ENCODE measurements at places on chromosomes 3 and 15.
A peak's percentile ranks its signal among the peaks of the same experiment; 100 is the strongest.

- DNase-seq = no peak
Observed at GRCh38 chr15:42502477-42502876, 7.0 kb downstream of the SNAP23 start.

- no peak for DNase-seq
Observed at GRCh38 chr15:90686435-90687218, 30.5 kb upstream of the BLM start.

- no peak for DNase-seq
Observed at GRCh38 chr3:146200461-146201220, 39.7 kb upstream of the PLOD2 start.

DNA sequence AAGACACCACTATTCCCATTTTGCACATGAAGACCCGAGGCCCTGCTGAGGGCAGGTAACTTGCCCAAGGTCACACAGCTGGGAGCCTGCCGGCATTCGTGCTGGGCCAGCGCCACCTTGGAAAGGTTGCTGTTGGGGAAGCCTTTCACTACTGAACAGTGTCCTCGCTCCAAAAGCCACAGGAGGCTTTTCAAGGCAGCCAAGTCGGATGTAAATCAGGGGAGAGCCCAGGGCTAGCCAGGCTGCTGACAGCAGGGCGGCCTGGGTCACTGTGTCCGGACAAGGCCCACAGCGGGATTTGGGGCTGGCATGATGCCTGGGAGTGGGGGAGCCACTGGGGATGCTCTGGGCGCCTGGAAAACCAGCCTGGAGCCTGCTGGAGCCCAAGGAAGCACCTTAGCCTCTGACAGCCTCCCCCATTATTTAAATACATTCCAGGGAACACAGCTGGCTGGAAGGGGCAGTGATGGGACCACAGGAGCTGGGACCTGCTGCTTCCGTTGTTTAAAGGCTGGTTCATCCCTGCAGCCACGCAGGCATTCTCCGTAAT lies 10.5 kb downstream of the SLC6A6 start:
- no peak for DNase-seq

GRCh38 chr3:120193554-120193953 lies 91.5 kb downstream of the GPR156 start:
- no peak for DNase-seq

- no peak for DNase-seq
Observed at GRCh38 chr15:63672369-63672768, 75.2 kb downstream of the FBXL22 start.

- DNase-seq = peak; percentile 83
Observed at GRCh38 chr3:157493627-157494550, 9.3 kb downstream of the VEPH1 start.

DNA sequence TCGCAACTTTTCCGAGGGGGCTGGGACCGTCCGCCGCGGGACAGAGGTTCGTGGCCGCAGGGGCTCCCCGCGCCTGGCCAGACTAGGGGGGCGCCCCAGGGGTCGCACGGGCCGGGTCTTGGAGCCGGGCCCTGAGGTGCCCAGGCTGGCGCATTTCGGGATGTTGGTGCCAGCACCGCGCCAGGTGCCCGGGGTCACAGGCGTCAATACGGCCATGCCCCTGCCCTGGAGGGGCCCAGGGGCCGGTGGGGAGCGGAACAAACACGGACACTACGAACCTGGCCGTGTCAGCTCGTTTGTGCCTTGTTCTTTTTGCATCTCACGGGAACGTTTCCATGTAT lies 366 bp downstream of the TM6SF1 start:
- DNase-seq = no peak

DNA sequence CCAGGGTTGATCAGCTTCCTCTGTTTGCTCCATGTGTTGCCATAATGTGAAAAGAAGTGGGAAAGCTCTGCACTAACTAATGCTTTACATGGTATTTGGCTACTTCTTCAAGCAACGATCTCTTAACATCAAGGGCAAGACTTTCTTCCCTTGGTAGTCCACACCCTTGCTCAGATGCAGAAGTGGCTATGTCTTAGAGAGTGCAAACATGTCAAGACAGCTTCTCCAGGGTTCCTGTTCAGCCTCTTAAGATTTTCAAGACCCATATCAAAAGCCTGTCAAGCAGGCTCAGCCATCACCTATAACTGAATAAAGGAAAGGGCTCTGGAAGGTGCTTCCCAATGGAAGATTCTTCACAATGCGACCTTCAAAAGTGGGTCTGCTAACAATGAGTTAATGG lies 64.8 kb upstream of the CSTA start:
- no peak for DNase-seq
